ENCODE measurements at places on chromosomes 5 and 9.
A peak's percentile ranks its signal among the peaks of the same experiment; 100 is the strongest.

DNA sequence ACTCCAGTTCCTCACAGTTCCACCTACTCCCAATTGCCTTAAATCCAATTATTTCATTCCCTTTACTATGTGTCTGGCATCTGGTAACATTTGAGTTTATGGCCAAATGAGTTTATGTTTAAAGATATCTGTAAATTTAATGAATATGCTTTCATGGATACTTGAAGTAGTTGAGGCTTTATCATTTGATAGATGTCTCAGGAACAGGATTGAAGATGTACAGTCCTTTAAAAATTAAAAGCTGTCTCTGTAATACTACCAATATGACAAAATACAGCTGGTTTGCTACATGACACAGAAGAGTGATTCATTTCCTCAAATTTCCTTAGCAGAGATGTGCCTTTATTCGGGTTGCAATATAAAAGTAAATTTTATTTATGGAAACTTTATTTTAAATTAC lies 2326.0 kb upstream of the ACO1 start:
- no peak for DNase-seq

- no peak for DNase-seq
Observed at GRCh38 chr5:2371419-2371710, 380.1 kb downstream of the IRX2 start.

DNA sequence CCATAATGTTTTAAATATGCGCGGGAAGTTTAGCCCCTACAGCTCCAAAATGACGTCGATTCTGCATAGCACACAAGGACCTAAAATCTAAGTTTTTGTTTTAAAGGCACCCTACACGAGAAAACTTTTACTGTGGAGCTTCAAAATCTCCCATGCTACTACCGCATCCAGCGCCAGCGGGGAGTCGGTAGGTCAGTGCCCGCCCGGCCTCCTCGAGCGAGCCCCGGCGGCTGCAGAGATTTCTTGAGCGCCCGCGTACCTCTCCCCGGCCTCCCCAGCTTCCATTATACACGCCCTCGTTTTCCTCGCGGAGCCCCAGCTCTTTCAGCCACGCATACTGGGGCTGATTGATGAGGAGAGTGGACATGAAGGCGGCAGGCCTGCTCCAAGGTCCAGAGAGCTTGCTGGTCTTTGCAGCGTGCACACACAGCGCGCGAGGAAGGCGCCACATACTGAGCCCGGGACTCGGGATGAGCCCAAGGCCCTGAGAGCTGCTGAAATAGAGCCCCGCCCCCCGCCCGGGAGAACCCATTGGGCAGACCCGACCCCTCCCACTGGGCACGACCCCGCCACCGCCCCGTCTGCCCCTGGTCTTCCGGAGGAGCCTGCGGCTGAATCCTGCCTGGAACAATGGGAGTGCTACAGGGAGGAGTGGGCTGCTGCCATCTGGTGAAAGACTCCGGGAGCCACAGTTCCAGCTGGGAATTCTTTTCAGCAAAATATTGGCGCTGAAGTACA lies at the start of gene ALDH7A1:
Gene ALDH7A1 (minus strand): TSS at position 472 of the 738 bp plus-strand sequence. CDS start 21 bp downstream, at position 451.
- peak; percentile 63 for DNase-seq

DNA sequence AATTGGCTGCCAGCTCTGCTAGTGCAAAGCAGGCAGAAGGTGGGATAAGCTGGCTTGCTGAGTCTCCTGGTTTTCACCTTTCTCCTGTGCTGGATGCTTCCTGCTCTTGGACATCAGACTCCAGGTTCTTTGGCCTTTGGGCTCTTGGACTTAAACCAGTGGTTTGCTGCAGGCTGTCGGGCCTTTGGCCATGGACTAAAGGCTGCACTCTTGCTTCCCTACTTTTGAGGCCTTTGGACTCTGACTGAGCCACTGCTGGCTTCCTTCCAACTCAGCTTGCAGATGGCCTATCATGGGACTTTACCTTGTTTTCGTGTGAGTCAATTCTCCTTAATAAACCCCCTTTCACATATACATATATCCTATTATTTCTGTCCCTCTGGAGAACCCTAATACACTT lies 1293.9 kb upstream of the CDH6 start:
- no peak for DNase-seq

DNA sequence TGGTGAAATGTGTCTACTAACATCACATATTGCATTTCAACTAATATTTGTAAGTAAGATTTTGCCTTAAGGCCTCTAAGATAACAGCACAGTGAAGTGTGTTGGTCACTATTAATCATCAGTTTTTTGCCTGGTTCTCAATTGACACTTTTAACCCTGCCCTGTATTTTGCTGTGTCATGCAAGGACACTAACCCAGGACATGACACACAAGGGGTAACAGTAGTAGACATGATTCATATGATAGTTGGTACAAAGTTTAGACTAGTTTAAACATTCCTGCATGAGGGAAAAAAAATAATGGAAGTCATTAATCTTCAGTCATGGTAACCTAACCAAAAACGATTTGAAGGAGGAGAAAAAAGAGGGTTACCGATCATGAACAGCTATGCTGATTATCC lies 207.0 kb downstream of the DEPDC1B start:
- DNase-seq = no peak

DNA sequence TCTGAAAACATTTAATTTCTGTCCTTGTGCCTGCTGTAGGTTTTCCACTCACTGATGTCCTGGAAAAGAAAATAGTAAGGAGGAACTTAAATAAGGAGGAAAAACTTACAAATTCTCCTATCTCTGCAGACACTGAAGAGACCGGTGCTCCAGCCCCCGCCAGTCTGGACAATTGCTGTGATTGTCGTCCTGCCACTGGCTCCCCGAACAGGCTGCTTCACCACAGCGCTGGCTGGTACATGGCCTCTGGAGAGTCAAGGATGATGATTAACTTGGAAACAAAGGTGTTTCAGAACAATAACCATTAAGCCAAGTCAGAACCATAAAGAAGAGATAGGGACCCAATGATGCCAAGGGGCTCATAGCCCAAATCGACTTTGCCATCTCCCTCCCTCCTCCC lies 7.3 kb downstream of the PLAC8L1 start:
- no peak for DNase-seq

- DNase-seq = no peak
Observed at GRCh38 chr9:132994410-132995120, 16.1 kb downstream of the GFI1B start.

GRCh38 chr9:107624234-107624948 lies 134.8 kb upstream of the KLF4 start:
- DNase-seq = no peak

DNA sequence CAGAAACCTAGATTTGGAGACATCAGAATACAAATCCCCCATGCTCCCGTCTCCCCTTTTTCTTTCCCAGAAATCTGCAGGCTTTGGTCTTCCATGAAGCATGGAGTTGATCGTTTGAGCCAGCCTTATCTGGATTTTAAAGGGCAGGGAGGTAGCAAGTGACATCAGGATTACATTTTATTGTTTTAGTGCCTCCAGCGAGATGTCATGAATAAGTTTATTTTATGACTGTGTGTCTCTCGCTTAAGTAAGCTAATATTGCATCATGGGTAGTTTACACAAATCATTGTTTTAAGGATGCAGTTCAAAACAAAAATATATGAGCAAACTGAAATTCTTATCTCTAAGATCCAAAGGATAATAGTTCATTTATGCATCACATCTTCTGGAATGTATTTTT lies 50.7 kb upstream of the TNFSF8 start:
- DNase-seq = no peak

DNA sequence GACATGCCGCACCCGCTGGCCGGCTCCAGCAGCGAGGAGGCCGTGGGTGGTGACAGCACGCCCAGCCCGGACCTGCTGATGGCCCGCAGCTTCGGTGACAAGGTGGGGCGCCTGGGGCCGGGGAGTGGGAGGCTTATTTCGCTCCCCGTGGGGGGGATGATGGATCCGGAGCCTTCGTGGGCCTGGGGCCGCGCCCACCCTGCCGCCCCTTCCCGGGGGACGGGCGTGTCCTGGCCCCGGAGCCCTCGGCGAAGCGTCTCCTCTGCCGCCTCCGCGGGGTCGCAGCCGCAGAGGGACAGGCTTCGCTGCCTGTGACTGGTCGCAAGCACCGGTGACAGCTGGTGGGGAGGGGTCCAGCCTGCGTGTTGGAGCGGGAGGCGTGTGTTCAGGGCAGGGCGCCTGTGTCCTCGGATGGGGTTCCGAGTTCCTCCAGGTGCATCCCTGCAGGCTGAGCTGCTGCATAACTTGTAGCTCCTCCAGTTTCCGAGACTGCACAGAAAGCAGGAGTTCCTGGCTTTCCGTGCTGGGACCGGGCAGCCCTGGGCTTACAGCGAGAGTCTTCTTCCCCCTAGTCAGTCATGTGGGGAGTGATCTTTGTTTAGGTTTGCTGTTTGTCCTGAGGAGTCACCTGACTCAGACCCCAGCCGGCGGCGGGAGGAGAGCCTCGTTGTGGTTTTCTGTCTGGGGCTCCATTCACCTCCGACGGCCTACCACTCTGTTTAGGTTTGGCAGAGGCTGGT lies 666 bp downstream of the SNX30 start:
- no peak for DNase-seq

GRCh38 chr9:131701789-131702337 lies 38.0 kb downstream of the RAPGEF1 start:
- no peak for DNase-seq

- DNase-seq = no peak
Observed at GRCh38 chr9:125262294-125262991, 817 bp downstream of the GAPVD1 start.

GRCh38 chr9:99012957-99013512 lies 69.3 kb downstream of the COL15A1 start:
- no peak for DNase-seq

DNA sequence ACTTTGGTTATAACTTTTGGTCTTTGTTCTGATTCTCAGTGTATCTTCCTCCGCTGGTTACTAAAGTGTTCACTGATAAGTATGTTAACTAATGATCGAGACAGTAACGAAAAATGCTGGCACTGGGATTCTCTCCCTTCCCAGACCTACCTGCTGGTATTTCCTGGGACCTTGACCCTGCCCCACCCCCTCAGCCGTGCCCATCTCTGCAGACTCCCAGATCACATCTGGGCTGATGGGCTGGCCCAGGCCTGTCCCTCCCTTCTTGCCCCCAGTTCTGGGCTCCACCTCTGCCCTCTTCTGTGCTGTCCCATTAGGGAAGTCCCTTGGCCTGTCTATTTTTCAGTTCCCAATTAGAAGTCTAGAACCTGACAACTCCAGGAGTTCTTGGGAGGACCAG lies 46.9 kb downstream of the NEURL1B start:
- no peak for DNase-seq

DNA sequence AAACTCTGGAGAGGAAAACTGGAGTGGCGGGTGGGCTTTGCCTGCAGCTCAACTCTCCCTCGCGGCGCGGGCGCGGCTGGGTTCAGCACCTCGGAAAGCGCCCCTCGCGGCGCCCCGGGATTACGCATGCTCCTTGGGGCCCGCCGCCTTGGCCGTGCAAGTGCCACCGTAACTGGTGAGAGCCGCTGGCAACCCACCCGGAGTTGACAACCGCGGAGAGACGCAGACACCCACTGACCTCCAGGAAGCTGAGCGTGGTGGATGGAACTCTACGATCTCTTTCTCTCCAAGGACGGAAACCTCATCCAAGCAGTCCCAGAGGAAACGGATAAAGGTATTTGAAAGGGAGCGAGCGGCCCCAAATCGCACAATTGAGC lies 194 bp upstream of the RXFP3 start:
- no peak for DNase-seq

DNA sequence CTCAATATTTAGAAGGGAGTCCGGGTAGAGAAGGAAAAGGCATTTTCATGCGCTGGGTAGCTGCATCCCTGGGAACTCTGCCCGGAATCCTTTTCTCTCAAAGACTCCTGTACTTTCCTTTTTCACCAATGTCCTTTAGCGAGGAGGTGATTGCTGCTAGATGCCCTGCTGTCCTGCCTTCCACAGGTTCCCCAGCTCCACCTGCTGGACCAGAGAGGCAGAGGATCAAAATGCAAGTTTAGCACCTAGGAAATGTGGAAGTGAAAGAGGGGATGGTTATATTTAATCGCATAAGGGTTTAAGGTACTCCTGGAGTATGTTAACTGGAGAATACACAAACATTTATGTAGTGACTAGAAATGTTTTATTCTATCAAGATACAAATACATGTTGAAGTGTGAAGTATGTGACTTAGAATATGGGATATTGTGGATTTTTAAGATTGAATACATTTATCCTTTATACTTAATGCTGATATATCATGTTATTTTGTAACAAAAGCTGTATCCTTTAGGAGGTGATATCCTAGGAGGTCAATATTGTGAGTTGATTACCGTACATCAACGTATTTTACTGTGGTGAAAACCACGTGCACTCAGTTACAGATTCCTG lies 145.7 kb downstream of the ARHGAP26 start:
- DNase-seq = no peak

GRCh38 chr9:34098307-34098706 lies 28.2 kb downstream of the DCAF12 start:
- no peak for DNase-seq

DNA sequence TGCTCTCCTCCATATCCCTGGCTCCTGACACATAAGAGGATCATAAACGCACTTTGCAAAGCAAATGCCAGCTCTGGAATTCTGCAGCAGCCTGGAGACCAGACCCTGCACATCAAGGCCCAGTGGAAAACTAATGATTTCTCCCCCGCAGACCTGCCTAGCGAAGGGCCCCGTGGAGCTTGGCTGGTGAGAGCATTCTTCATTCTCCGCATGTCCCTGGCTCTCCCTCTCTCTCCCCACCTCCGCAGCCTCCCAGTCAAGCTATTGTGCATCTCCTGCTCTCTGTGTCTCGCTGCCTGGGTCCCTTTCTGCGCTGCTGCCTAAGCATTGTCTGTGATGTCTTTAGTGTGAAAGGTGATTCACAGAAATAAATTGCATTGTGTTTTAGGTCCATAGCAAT lies 46.7 kb downstream of the GRIA1 start:
- no peak for DNase-seq

- no peak for DNase-seq
Observed at GRCh38 chr5:156174225-156174624, 152.7 kb upstream of the SGCD start.

DNA sequence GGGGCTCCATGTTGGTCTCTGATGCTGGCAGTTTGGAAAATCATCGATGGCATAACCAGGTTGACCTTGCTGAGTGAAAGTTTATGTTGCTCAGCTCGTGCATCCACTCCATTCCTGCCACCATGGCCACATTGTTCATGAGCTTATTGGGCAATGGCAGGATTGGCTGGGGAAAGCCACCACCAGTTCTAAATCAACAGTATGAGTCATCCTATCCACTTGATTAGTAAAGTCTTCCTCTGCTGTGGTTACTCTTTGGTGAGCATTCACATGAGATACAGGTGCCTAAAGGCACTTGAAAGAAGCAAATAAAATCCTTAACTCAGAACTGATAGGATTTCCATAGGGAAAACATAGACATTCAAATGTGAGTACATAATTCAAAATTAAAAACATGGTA lies 131.8 kb upstream of the FBN2 start:
- no peak for DNase-seq

- DNase-seq = no peak
Observed at GRCh38 chr9:14906644-14907359, 3.4 kb downstream of the FREM1 start.
